ENCODE measurements at places on chromosomes 2 and 18. TPM values are rescaled to one million over a fixed set of nuclear protein-coding genes. Genes with fewer than 3 reads are reported as not detected.

The NDUFV2 gene
- 136 TPM for polyA plus RNA-seq

The PJVK gene
- 6.5 TPM for polyA plus RNA-seq

The AQP12A gene
- polyA plus RNA-seq: 0.57 TPM

DNA sequence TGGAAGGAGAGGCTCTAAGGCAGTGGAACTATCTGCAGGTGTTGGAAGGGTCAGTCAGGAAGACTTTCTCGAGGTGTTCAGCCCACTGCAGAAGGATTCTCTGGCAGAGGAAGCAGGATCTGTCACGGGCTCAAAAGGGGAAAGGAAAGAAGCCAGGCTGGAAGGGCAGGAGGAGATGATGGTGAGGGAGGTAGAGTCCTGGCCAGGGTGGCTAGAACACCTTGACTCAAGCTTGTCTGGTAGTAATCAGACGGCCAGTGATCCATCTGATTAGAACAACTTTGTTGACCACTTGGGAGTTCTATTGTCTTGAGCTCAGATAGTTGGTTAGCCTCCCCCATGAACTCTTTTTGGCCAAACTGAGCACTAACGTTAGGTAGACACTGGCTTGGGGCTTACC lies 9.7 kb upstream of the ATOH8 start:
- no peak for DNase-seq

The REEP1 gene
- polyA plus RNA-seq: 2.5 TPM

The DSC2 gene
- polyA plus RNA-seq: 45.7 TPM
